ENCODE measurements at places on chromosomes 12 and 14. TPM values are rescaled to one million over a fixed set of nuclear protein-coding genes. Genes with fewer than 3 reads are reported as not detected.

POLE gene
- 16.2 TPM for total RNA-seq

GRCh38 chr14:89616852-89617341 lies 199.9 kb upstream of the FOXN3 start:
- DNase-seq = no peak

DNA sequence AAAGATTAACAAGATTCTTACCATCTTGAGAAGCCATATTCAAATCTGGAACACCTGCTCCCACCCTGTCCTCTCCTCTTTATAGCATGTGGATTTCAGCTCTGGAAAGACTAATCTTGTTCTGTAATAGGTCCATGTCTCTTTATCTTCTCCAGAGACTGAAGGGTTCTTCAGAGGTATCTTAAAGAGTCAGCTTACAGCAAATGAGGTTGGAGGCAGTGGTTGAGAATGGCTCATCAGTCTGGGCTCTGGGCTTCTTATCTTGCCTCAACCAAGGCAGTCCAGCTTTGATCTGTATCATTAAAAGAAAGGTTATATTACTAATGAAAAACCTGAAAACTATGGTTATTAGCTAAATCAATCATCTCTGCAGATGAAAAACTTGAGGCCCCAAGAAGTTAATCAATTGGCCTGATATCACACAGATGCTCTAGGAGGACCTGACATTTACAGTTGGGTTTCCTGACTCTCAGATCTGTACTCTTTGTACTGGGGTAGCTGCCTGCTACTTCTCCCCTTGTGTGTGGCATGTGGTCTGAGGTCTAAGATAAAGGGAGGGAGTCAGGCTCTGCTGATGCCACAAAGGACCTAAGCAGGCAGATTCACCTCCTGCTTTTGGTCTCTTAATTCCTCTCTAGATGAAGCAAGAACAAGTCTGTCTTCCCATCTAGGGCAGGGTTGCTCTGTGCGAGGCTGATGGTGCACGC lies 1.7 kb upstream of the AKAP6 start:
- no peak for DNase-seq

CPNE8 gene
- total RNA-seq = 30.6 TPM

DNA sequence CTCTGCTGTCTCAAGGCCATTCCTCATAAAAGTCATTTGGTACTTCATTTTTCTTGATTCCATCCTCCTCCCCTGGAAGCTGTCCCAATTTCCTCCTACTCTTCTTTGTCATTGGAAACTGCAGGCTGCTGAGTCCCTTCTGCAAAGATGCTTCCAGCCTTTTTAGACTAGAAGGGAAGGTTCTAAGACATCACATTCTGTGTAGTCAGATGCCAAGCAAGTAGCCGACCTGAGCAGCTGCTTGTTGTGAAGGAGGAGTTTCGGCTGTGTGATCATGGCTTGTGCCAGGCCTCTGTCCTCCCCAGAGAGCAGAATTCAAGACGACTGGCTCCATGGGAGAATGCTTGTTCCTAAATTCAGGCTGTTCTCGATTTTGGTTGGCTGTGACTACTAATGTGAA lies 8.7 kb downstream of the RFC5 start:
- no peak for DNase-seq
